Thymus (tissue), 14 donors: ENCODE measurements at places on chromosomes 3 and 15.

GRCh38 chr3:161142486-161142885 is 37.3 kb upstream of the B3GALNT1 start:
- no peak for DNase-seq

DNA sequence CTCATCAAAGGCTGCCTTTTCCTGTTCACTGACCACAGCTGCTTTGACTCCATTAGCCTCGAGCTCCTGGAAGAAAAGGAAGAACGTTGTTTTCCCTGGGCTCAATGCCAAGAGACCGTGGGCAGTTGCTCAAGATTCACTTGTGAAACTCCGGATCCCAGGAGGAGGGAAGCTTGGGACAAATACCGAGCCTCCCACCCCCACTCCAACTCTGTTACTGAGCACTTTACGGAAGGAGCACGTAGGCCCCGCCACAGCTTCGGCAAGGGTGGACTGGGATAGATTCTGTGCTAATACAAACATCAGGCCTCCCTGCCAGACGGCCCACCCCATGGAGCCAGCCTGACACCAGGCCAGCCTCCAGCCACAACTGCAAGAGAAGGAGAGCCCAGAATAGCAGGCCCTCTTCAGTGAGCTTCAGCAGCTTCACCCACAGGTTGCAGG is 10.8 kb upstream of the FANCD2 start:
- DNase-seq, result no peak

DNA sequence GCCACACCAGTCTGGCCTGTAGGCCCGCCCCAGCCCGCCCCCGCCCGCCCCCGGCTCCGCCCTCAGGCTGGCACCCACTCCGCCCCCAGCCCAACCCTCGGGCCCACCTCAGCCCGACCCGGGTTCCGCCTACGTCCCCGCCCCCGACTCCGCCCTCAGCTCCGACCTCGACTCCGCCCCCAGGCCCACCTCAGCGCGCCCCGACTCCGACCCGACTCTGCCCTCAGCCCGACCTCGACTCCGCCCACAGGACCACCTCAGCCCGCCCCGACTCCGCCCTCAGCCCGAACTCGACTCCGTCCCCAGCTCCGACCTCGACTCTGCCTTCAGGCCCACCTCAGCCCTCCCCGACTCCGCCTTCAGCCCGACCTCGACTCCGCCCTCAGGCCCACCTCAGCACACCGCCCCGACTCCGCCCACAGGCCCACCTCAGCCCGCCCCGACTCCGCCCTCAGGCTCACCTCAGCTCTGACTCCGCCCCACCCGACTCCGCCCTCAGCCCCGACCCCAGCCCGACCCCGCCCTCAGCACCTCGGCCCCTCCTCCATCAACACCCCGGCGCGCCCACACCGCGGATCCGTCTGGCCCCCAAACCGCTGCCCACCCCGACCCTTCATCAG is at the start of gene RAB43:
TSS of gene RAB43 (minus strand) at position 13 of the 620 bp plus-strand sequence. CDS start 315 bp downstream, outside the sequence.
- peak; percentile 76 for DNase-seq

GRCh38 chr3:142235690-142236089 is 10.3 kb upstream of the GK5 start:
- no peak for DNase-seq

GRCh38 chr15:69808756-69809155 is 289.0 kb downstream of the TLE3 start:
- no peak for DNase-seq

DNA sequence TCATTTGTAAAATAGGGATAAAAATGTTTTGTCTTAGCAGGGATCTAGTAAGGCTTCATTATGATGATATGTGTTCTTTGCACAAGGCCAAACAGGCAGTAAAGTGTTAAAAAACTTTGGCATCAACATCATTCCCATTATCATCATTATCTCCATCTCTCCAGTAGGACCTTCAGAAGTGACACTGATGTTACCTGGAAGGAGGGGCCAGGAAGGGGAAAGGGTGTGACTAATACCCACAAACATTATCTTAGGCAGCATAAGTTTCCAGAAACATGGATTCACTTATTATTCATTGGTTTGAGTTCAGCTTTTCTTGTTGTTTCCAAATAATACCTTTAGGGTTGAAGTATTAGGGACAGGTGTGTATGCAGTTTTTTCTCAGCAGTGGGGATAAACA is 399.6 kb downstream of the PTPRG start:
- no peak for DNase-seq

DNA sequence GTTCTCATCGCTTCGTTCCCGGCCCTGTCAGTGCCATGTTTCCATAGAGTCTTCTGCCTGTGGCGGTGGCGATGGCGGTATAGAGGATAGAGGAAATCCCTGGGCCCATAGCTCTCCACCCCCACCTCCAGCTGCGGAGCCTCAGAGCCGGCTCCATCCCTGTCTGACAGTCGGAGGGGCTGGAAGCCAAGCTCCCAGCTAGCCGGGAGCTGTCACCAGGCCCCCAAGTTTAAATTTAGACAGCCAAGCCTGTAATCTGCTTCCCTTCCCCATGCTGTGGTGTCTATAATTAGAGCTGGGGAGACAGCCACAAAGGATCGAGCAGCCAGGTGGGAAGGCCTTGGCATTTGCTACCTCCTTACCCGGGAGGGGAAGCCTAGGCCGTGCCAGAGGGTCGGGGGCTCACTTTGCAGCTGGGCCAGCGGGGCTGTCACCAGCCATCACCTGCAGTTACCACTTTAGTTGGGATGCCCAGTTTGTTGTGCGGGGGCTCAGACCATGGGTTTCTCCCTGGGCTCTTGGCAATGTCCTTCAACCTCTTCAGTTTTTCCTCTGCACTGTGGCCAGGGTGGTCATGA is 56.3 kb upstream of the SEC13 start:
- DNase-seq, result no peak

- DNase-seq, result no peak
Observed at GRCh38 chr3:98921957-98922356, 20.5 kb upstream of the DCBLD2 start.

DNA sequence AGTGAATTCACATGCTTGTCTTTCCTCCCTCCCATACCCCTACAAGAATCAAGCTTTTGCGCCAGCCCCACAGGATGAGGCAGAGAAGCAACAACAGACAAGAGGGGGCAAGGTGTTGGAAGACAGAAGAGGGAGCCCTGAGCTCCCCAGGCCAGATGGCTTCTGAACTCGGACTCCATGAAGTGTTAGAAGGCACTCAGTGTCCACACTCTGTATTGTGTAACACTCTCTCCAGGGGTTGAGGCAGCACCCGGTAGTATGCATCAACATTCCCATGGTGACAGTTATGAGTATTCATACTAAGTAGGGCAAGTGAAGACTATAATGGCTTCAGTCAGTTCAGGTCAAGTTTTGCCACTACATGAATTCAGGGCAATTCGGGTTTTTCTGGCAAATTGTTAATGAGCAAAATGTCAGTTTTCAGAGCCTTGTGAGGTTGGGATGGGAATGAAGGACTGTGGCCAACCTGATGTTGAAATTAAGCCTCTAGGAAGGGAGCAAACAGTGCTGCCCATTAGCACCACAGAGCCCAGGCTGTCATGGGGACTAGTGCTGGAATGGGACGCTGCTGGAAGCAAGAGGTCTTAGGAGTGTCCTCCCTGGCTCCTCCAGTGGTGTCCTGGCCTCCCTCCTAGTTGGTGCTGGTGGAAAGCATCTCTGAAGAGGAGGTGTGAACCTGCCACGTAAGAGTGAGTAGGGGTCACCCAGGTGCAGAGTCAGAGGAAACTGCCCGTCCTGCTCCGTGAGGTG is 79.4 kb downstream of the KLF15 start:
- DNase-seq, result no peak

- DNase-seq, result no peak
Observed at GRCh38 chr3:32474201-32474600, 28.5 kb downstream of the CMTM6 start.

GRCh38 chr15:47829667-47830066 is 112.4 kb downstream of the SEMA6D start:
- DNase-seq, result no peak

GRCh38 chr3:136954980-136955780 is 2.6 kb upstream of the IL20RB start:
- DNase-seq, result no peak

GRCh38 chr3:44206261-44206660 is 35.4 kb upstream of the TOPAZ1 start:
- no peak for DNase-seq

DNA sequence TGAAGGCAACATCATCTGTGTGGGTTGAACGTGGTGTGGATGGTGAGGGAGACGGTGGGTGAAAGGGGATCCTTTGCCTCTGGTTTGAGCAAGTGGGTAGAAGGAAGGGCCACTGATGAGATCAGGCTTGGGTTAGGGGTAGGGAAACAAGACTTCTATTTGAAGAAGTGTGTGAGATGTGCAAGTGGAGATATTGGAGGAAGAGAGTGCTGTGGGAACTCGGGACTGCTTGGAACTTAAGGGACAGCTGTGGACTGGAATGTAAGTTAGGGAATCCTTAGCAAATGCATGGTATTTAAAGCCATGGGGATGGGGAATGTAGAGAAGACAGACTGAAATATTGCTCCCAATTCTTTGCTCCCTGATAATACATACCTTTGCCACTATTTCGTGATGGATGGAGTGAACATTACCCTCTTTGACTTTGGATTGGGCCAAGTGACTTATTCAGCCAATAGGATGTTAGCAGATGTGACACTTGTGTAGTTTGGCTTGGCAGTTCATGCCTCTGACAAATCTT is 30.2 kb upstream of the AMOTL2 start:
- no peak for DNase-seq

DNA sequence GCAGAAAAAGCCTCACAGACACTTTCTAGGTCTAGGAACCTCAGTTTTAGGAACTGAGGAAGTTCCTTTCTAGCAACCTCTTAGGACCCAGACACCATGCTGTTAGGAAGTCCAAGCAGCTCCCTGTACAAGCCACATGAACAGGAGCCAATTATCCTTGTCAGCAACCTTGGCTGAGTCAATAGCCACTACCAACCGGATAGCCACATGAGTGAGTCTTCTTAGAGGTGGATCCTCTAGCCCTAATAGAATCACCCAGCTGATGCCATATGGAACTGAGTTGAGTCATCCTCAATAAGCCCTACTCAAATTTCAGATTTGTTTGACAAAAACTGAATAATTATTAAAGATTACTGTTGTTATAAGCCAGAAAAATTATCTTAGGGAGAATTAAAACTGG is 256.2 kb downstream of the NLGN1 start:
- no peak for DNase-seq

DNA sequence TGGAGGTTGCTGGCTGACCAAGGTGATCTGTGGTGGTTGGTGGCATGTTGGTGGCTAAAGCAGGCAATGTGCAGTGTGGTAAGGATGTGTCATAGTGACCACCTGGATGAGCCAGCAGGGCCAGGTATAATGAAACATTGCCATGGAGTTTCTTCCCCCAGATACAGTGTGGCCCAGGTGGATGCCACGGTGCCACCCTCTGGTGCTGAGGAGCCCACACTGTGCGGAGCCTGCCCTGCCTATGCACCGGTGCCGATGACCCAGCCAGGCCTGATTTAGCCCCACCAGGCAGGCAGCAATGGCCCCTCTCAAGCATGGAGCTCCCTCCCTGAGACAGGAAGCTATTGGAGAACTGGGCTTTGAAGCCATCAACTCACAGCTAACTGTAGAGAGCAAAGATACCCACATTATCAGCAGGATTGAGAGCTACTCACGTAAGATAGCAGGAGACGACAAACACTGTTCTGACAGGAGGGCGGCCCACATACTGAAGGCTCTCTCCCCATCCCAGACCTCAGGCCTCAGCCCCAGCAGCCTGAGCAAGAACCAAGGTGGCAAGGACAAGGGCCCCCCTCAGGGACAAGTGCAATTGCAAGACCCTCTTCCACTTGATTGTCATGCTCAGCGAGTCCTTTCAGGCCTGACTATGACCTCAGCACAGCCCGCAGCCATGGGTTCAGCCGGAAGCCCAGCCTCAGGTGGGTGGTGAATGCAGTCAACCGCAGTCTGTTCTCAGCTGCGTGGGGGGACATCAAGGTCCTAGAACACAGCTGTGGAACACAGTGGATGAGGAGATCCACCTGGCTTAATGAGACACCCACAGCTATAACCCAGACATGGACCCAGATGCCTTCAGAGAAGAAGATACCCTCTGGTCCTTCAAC is 82.8 kb upstream of the CDV3 start:
- DNase-seq, result no peak

DNA sequence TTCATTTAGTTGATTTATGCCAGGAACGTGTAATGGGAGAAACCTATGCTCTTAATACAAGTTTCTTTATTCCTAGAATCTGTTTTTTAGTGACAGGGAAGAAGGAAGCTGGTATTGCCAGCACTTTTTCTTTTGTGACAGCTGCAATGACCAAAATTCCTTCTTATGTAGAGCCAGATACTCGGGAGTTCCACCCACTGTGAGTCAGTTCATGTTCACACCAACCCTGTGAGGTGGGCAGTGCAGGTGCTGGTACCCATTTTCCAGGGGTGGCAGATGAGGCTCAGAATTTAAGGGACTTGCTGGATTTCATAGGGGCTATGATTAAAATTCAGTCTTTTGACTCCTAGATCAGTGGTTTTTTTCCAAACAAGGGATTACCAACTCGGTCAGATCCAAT is 34.7 kb downstream of the OXNAD1 start:
- DNase-seq, result no peak

DNA sequence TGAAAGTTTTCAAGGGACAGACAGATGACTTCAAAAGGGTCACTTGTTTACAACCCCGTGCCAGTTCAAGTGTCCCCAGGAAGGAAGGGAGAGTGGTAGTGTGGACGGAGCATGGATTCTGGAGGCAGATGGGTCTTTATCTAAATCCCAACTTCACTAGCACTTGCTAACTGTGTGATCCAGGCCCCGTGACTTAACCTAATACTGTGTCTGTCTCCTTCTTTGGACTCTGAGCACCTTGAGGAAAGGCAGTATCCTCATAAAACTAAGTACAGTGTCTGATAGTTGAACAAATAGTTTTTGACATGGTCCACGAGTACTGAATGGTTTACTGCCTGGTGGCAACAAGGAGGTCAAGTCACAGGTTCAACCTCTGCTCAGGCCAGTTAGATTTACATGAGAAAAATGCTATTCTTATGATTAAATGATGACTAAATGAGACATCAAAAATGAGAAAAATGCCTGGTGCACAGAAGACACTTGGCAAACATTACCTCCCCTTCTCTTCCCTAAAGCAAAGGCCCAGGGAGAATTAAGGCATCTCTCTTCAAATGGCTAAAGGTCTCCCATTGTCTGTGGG is 48.9 kb downstream of the ABCC5 start:
- DNase-seq, result no peak

DNA sequence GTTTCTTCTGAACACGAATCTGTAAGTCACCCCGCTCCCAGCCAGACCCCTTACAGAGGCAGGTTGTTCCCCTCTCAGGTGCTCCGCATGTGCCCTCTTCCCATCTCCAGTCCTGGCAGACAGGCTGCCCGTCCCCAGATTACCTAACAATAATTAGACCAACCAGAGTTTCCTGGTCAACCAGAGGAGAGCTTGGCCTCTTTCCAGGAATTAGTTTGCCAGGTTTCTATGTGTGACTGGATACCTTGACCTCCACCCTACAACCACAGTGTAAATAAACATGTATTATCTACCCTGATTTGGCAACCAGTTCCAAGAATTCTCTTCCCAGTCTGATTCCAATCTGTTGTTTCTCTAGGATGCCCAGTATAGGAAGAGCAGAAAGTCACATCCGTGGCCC is 178.0 kb upstream of the UMPS start:
- DNase-seq, result no peak
